Astrocyte (in vitro differentiated cells and primary cell): ENCODE measurements at places on chromosomes 5 and 9.
A peak's percentile ranks its signal among the peaks of the same experiment; 100 is the strongest.

- no peak for DNase-seq
Observed at GRCh38 chr9:83536332-83536731, 1.9 kb downstream of the FRMD3 start.

GRCh38 chr9:77453825-77454647 is 194.1 kb downstream of the GNA14 start:
- DNase-seq: no peak

- DNase-seq: no peak
Observed at GRCh38 chr9:33524306-33524947, 376 bp downstream of the ANKRD18B start.

- no peak for DNase-seq
Observed at GRCh38 chr9:36218411-36218901, 27.7 kb downstream of the CLTA start.

GRCh38 chr5:124599028-124599973 is 147.1 kb downstream of the ZNF608 start:
- peak; percentile 92 for DNase-seq
